NCI-H524 (cell line): ENCODE measurements at places on chromosomes 4 and X.

- no peak for DNase-seq
Measured at GRCh38 chr4:153798901-153799693, 10.2 kb upstream of the SFRP2 start.

GRCh38 chr4:6938237-6938636 lies 28.6 kb downstream of the TBC1D14 start:
- DNase-seq, result no peak

DNA sequence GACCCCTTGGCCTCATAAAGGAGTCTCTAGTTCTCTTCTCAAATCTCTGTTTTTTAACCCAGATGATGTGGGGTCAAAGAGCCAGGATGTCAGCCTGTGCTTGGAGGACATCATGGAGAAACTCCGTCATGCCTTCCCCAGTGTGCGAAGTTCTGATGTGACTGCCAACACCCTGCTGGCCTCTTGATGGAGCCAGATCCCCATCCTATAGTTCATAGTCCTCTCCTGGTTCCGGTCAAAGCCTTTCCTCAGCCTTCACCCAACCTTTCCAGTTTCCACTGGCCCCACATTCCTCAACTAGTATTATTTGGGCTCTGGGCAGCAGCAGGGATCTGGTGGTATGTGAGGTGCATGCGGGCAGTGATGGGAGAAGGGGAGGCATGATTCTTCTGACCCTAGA lies 30.7 kb downstream of the TAF7L start:
- DNase-seq, result no peak

- no peak for DNase-seq
Measured at GRCh38 chr4:150976478-150977118, 38.5 kb downstream of the LRBA start.

DNA sequence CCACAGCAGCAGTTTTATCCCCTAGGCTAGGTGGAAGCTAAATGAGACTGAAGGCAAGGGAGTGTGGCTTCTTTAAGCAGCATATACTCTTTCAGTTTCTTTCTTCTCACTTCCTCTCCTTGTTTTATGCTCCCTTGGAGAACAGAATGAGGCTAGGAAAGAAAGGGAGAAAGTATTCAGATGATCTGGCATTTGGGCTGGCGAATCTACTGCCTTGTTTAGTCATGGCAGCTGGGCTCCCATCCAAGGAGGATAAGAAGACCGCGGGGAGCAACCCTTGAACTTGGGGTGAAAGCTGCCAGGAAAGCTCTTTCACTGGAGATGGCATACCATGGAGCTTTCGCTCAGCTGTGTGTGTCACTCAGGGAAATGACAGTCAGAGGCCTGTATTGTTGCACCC lies 72.1 kb downstream of the ARHGEF38 start:
- no peak for DNase-seq

- DNase-seq, result no peak
Measured at GRCh38 chr4:75844151-75844662, 58.0 kb downstream of the PPEF2 start.

- DNase-seq, result no peak
Measured at GRCh38 chr4:134327274-134328122, 125.9 kb upstream of the PABPC4L start.

- no peak for DNase-seq
Measured at GRCh38 chr4:54067166-54067565, 2.8 kb upstream of the CHIC2 start.

DNA sequence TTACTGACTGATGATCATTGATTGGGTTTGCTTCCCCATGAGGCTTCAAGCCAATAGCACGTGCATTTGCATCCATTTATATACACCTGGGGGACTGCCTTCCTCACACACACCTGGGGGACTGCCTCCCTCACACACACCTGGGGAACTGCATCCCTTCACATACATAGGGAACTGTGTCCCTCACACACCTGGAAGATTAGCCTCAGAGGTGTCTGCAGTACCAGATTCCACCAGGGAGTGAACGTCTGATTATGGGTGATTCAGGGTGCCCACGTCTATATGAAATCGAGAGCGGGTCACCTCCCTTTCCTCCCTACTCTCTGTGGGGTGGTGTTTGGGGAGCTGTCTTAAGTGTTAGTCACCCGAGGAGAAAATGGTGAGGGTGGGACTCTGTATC lies 16.9 kb downstream of the CD99 start:
- no peak for DNase-seq
